SJCRH30 (cell line): ENCODE measurements at places on chromosomes 3 and 15. TPM values are rescaled to one million over a fixed set of nuclear protein-coding genes. Genes with fewer than 3 reads are reported as not detected.

CDHR4 gene
- not detected in 2 replicates for total RNA-seq

SLC28A2 gene
- total RNA-seq: not detected in 2 replicates

GRAMD1C gene
- 1.6 and 2.5 TPM in 2 replicates for total RNA-seq

IRAK2 gene
- 8.1 TPM in 2 replicates for total RNA-seq

GRCh38 chr3:183281126-183281797 lies 28.2 kb downstream of the B3GNT5 start:
- no peak for DNase-seq
- H3K4me3 ChIP-seq: no peak overlapping the region
- H3K4me1 ChIP-seq: peaks cover 17% of the 10 kb centered on the region
- no peaks in the 10 kb centered on the region for H3K36me3 ChIP-seq

GRCh38 chr3:119637679-119638477 lies 22.5 kb downstream of the POPDC2 start:
- H3K27ac ChIP-seq: peak overlapping the region; percentile 82
- H3K27me3 ChIP-seq: no peaks in the 10 kb centered on the region
- peak overlapping the region; percentile 45 for H3K4me3 ChIP-seq
- peaks cover 20% of the 10 kb centered on the region for H3K4me1 ChIP-seq
- no peak for DNase-seq
- no peaks in the 10 kb centered on the region for H3K36me3 ChIP-seq

DNA sequence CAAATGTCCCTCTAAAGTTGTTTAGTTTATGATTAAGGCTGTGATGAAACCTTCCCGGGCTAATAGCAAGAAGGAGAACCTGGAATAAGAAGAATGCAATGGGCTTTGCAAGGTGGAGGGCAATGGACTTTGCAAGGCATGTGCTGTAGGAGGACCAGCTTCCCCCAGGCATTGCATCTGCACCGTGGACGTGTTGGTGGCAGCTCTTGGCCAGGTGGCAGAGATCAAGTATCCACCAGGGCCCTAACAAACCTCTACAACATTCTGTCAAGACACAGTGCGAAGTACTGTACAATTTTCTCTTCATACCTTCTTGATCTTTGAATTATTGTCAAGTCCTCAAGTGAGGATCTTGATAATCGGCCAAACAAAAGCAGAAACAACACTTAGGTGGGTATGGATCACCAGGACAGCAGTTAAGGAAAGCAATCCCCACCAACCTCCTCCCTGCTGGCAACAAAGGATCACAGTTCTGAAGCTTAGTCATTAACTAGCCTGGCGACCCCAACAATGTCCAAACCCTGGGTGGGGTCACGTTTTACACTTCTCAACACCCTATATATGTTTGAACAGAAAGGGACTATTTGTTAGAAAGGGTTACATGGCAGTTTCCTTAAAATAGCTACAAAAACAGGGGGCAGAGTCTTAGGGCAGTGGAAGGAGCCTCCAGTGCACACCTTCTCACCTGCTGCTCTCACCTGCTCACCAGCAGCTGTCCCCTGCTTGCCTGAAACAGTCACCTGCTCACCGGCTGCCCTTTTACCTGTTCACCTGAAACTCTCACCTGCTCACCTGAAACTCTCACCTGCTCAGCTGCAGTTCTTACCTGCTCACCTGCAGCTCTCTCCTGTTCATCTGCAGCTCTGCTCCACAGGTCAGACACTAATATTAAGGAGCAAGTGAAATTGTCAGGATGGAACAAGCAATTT lies 137.9 kb upstream of the LIPC start:
- H3K36me3 ChIP-seq: no peaks in the 10 kb centered on the region
- H3K4me3 ChIP-seq: no peak overlapping the region
- no peak for DNase-seq
- no peaks in the 10 kb centered on the region for H3K27me3 ChIP-seq
- no peaks in the 10 kb centered on the region; the same call in 1 of the 2 replicates for H3K4me1 ChIP-seq
- H3K27ac ChIP-seq: no peak overlapping the region

DNA sequence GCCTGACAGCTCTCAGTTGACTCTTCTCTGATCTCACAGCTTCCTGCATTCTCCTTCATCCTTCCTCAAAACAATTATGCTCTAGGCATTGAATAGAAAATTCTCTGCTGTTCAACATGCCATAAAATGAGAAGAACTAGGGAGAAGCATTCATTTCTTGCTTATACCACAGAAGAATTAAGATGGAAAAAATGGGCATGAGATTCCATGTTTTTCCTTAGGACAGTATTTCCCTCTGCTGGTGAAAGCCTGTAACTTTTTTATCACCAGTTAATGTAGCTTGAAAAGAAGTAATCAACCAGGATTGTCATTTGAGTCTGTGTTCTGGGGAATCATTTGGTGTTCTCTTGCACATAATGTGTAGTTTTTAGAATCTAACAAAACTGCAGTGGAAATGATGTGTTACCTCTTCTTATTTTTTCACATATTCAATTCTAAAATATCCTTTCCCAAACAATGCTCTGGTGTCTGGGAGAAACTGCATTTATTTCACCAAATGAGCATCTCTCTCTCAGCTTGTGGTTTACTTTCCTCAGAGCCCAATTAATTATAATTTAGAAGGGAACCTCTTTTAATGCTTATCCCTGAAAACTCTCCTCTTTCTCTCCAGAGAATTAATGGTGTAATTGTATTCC lies 92.8 kb upstream of the DCBLD2 start:
- H3K27me3 ChIP-seq: no peaks in the 10 kb centered on the region
- H3K36me3 ChIP-seq: no peaks in the 10 kb centered on the region
- H3K4me3 ChIP-seq: no peak overlapping the region
- H3K4me1 ChIP-seq: no peaks in the 10 kb centered on the region
- no peak overlapping the region for H3K27ac ChIP-seq

DNA sequence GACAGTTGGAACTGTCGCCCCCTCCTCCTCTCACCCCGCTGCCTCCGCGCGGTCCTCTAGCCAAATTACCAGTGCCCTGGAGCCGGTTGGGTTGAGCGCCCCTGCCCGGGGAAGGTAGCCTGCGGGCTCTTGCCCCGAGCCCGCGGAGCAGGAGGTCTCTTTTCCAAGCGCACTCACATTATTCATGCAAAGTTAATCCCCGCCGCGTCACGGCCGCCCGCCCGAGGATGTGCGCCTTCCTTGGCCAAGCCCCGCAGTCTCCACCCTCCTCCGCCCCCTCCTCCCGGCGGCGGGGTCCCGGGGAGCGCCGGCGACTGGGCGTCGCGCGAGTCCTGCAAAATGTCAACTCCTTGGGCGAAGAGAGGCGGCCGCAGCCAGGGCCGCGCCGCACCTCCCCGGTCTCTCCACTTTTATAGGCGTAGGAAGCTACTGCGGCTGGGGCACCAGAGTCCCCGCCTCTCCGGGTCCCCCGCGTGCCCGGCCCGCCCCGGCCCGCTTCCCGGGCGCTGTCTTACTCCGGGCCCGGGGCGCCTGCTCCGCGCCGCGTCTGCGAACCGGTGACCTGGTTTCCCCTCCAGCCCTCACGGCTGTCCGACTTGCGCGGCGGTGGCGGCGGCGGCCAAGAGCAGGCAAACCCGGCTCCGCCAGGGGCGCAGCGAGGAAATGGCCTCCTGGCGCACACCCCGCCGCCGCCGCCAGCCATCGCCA lies at the start of gene THRB:
Gene THRB, minus strand, starts transcription at position 233 of the 708 bp plus-strand sequence.
- 0 out of 2 replicates have a peak, but pooled peaks cover 4% of the 10 kb centered on the region for H3K27me3 ChIP-seq
- no peaks in the 10 kb centered on the region for H3K4me1 ChIP-seq
- H3K36me3 ChIP-seq: no peaks in the 10 kb centered on the region
- no peak within 1 kb of the TSS for H3K27ac ChIP-seq
- H3K4me3 ChIP-seq: no peak within 1 kb of the TSS
- no peak for DNase-seq

DNA sequence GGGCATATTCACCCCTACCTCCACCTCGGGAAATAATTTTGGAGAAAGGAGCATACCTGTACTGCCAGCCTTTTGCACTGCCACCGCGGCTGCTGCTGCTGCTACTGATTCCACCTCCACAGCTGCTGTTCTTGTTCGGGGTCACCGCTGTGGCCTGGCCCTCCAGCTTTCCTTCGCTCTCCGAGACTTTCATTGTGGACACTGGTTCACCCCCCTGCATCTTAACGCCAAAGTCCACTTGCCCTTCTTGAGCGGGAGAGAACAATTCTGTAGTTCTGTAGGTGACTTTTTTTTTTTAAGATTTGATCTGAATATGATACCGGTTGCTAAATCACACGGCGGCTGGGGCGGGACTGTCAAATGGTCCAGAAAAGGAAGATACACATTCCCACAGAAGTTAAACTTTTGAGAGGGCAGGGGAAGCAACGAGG lies 701 bp downstream of the OSBPL11 start:
- peaks cover 4% of the 10 kb centered on the region; the same call in 1 of the 2 replicates for H3K4me1 ChIP-seq
- peak overlapping the region; percentile 93 for H3K4me3 ChIP-seq
- no peaks in the 10 kb centered on the region for H3K27me3 ChIP-seq
- peak overlapping the region; percentile 86 for H3K27ac ChIP-seq

GRCh38 chr15:44489464-44489863 lies 47.5 kb upstream of the EIF3J start:
- peaks cover 3% of the 10 kb centered on the region; the same call in 1 of the 2 replicates for H3K4me1 ChIP-seq
- H3K27me3 ChIP-seq: no peaks in the 10 kb centered on the region
- DNase-seq: no peak
- peaks cover 57% of the 10 kb centered on the region for H3K36me3 ChIP-seq
- H3K4me3 ChIP-seq: no peak overlapping the region

GRCh38 chr15:38530113-38530512 lies 34.5 kb downstream of the RASGRP1 start:
- no peak overlapping the region for H3K4me3 ChIP-seq
- H3K36me3 ChIP-seq: no peaks in the 10 kb centered on the region
- 0 out of 2 replicates have a peak, but pooled peaks cover 3% of the 10 kb centered on the region for H3K27me3 ChIP-seq
- peaks cover 10% of the 10 kb centered on the region for H3K4me1 ChIP-seq
